Head of caudate nucleus (tissue), 42 donors: ENCODE measurements at places on chromosomes 2 and 18.

DNA sequence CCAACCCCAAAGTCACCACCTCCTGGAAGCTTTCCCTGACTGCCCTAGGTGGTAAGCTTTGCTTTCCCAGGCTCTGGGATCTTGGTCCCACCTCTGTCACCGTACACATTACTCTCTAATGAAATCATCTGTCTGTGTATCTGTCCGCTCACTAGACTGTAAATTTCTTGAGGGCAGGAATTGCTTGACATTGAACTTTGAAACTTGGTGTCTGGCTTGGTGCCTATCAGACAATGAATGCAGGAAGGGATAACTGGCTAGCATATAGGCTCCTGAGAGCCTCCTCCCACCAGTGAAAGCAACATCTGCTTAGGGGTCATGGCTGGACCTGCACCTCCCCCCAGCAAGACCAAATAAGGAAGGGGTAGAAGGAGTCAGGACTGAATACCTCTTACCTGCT is 155.7 kb downstream of the TNS1 start:
- DNase-seq = no peak

DNA sequence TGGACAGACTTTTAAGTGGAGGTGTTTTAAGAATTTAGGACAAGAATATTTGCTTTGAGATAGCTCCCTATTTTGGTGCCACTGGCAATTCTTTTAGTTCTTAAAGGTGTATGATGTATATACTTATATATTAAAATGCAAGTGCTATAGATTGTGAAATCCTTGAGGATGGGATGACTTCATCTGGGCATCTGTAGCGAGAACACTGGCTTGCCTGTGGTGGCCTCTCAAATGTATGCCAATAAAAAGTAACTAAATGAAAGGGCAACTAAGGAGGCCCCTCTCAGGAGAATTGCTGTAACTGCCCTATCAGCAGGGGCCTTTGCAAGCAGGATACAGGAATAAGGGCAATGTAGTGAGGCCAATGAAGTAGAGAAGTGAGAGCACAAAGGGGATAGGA is 2.6 kb upstream of the THUMPD2 start:
- DNase-seq = no peak

- DNase-seq = no peak
Measured at GRCh38 chr2:133409581-133410285, 158.5 kb downstream of the NCKAP5 start.

DNA sequence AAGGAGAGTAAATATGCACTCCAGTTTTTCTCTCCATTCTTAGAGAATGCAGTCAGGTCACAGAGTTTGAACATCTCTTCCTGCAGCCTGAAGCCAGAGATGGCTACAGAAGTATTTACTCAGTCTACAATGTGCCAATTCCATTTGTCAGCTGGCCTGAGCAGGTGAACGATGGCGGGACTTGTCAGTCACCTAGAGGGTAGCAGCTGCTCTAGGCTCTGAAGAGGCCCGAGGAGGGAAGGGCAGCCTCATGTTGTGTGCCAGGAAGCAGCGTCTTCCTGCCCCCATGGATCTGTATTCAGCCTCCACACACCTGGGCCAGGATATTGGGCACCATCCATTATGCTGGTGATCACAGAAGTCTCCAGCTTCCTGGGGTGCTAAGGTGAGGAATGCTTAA is 316.7 kb upstream of the CHAC2 start:
- no peak for DNase-seq

- DNase-seq = no peak
Measured at GRCh38 chr18:13439461-13439860, 220.9 kb downstream of the LDLRAD4 start.

DNA sequence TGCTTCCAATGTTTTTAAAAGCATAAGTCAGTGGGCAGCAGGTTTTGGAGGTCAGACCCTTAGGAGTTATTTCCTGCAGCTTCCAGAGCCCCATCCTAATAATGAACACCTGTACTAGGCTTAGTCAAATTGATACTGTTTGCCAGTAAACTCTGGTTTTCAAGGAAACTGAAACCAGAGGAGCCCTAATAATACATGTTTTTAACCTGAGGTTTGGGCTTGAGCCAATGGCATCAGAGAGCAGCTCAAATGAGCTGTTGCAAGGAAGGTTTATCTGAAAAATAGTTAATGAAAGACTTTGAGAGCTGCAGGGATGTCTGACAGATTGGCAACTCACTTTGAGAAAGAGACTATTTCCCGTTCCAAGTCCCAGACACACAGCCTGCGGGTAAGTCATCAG is 54.6 kb downstream of the DCC start:
- DNase-seq = no peak

DNA sequence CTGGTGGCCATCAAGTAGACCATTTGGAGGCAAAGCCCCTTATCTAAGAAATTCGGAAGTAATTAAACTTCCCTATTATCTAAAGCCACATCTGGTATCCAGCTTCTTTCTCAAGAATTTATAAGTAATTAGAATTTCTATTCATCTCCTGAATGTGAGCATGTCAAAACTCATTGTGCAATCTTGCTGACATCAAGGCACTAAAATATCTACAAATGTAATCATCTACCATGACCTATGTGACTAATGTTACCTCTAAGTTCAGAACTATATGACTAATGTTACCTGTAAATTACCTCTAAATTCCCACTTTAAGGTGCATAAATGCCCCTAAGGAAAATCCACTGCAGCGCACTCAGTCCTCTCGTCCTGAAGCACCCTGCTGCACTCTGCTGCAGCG is 773.0 kb downstream of the CPS1 start:
- no peak for DNase-seq

DNA sequence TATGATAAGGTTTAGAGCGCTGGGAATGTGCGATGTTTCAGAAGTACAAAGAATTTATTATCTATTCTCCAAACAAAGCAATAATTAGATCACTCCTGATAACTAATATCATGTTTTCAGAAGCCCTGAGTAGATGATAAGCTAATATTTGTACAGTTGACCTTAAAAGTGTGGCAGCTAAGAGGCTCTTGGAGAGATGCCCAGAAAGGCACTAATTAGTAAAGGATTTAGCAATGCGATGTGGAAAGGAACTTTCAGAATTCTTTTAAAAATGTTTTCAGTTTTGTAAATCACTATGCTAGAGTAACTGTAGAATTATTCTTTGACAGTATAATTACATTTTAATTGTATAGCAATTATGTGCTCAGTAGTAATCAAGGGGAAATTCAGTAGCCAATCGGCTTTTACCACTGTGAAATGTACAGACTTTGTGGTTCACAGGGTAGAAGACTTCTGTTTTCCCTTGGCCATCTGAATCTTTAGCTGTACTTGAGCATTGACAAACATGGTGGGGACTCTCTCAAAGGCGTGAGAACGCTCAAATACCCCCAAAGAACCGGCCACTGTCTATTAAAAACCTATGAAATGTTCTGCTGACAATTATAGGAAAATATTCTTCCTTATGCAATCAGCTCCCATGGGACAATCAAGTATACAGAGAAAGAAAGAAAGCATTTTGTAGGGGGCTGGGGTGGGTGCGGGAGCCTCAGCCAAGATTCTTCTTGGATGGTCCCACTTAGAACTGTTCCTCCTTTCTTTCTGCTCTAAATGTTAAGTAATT is 262.8 kb upstream of the AGAP1 start:
- no peak for DNase-seq

DNA sequence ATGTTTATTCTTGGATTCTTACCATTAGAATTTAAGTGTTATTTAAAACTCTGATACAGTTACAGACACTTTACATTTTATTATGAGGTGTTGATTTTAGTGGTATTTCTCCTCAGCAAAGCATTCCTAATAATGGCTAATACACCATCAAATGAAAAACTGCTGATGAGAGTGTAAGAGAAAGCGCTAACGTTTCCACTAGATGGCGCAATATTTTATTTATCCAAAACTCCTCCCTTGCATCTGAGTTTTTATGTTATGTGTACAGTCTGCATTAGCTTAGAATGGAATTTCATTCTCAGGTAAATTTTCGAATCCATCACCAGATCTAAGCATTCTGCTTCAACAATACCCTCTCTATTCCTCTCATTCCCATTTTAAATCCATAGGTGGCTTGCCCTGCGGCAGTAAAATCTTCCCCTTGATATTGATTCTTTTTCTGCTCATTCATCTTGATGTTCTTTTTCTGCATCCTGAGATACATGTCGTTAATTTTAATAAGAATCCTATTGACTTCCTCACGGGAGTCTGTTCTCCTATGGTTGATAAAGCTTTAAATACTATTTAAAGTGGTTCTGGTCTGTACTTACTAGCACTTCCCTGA is 53.9 kb downstream of the PRKRA start:
- no peak for DNase-seq

- DNase-seq = no peak
Measured at GRCh38 chr2:158681816-158682215, 113.3 kb upstream of the DAPL1 start.

DNA sequence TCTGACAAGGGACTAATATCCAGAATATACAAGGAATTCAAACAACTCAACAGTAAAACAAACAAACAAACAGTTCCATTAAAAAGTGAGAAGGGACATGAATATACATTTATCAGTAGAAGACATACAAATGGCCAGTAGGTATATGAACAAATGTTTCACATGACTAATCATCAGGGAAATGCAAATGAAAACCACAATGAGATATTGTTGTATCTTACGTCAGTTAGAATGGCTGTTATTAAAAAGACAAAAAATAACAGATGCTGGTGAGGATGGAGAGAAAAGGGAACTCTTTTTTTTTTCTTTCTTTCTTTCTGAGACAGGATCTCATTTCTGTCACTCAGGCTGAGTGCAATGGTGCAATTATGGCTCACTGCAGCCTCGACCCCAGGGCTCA is 175.5 kb downstream of the CAMKMT start:
- no peak for DNase-seq

GRCh38 chr2:172931918-172932520 is 143.6 kb upstream of the MAP3K20 start:
- DNase-seq = peak; percentile 78
